ENCODE measurements at places on chromosomes 1 and 21.
A peak's percentile ranks its signal among the peaks of the same experiment; 100 is the strongest.

DNA sequence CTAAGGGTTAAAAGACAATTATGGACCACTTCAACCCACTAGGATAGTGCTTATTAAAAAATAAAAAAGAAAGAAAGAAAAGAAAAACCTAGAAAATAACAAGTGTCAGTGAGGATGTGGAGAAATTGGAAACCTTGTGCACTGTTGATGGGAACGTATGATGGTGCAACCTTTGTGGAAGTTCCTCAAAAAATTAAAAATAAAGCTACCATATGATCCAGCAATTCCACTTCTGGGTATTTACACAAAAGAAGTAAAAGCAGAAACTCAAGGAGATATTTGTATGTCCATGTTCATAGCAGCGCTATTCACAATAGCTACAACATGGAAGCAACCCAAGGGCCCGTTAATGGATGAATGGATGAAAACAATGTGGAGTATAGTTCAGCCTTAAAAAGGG is 115.2 kb upstream of the ATP1A1 start:
- no peak for DNase-seq

- DNase-seq: no peak
Measured at GRCh38 chr1:207336559-207337467, 15.3 kb downstream of the CD55 start.

- DNase-seq: no peak
Measured at GRCh38 chr21:24259241-24259640, 1348.0 kb downstream of the MRPL39 start.

DNA sequence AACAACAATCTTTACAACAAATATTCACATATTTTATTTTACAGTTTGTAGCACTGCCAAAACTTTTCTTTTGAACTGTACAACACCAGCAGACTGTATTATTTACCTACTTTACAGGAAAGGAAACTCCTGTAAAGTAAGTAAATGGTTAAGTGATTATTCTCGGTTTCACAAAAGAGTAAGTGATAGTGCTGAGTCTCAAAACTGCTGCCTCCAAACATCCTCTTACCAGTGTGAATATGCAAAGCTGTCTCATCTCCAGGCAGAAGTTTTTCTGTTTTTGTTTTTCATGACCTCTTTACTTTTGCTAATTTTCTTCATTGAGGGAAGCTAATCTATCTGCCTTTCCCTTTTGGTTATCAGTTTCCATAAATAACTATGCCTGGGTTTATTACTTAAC is 286.7 kb downstream of the SRGAP2C start:
- DNase-seq: no peak

DNA sequence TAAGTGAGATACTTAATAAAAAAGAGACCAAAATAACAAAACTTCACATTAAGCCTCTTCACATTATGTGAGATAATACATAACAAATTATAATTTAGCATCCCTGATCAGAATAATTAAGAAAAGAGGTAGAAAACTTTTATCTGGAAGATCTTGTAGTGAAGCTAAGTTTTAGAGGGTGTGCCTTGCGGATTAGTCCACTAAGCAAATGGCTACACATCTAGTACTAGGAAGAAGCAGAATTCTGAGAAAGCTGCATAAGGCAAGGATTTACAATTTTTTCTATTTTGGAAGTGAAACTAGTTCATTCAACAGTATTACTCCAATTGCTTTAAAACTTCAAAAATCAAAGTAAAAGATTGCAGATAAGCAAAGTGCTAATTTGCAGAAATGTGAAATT is 3.5 kb downstream of the YOD1 start:
- DNase-seq: no peak

DNA sequence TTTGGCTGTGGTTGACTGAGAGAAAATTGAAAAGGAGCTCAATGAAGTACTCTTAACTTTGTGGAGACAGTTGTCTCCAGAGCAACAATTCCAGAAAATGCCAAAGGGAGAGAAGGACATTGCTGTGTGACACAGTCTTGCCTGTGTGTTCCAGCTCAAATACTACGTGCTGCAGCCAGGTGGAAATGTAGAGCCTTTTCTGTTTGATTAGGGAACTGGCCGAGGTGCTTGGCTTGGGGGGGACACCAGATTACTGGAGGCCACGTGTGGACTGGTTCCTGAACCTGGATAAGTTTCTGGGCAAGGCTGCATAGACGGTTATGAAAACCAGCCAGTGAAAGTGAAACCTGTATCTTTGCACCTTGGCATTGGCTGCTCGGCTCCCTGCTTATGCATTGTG is 217.9 kb downstream of the CTH start:
- no peak for DNase-seq

DNA sequence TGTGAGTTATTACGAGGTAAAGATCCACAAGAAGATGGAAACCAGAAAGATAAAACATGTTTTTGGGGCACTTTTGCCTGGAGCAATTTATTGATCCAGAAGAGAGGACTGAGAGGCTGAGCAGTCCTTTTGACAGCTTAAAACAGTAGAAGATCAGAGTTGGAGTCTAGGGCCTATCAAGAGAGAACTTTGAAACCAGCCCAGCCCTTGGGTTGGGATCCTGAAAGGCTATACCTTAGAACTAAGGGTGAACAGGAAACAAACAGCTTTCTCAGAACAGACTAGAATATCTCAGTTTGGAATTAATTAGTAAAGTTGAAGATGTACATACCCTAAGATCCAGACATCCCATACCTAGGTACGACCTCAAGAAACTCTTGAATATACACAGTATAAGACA is 89.6 kb downstream of the ZZZ3 start:
- DNase-seq: no peak

DNA sequence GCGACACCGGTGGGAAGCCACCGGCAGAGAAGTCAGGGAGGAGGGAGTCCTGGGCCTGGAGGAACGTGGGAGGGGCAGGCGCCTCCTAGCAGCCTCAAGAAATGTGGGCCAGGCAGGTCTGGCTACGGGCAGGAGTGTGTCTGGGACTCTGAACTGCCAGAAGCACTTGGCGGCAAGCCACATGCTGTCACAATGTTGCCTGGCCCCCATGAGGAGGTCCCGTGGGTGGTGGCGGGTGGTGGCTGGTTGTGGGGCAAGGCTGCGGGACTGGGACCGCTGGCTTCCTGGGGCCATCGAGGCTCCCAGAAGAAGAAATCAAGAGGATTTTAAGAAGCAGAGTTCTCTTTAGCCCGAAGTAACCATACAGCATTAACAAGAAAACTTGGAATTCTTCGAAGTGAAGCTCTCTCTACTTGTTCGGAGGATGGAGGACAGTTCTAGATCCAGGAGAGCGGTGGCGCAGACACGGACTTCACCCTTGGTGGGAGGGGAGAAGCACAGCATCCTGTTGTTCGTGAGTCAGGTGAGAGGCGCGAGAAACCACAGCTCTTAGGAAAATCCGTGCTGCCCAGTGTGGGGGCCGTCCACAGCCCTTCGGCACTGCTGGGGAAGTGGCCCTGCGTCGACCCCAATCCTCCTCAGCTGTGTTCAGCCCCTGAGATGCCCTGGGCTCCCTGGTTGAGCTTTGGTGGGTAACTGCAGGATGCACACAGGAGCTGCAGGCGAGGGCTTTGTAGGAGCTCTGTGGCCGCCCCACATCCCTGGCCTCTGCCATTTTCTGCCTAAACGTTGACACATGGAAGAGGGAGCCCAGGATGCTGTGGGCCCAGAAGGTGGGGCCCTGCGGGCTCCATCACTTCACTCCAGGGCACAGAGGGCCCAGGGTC is 12.4 kb downstream of the SKI start:
- DNase-seq: no peak

GRCh38 chr1:94094469-94095111 is 26.4 kb downstream of the ABCA4 start:
- no peak for DNase-seq

- peak; percentile 20 for DNase-seq
Measured at GRCh38 chr21:44539991-44540666, at the start of gene KRTAP10-1. KRTAP10-1 (minus strand) TSS chr21:44540195; CDS start chr21:44540150, 45 bp downstream.

- no peak for DNase-seq
Measured at GRCh38 chr1:206014601-206015000, 9.1 kb downstream of the CTSE start.

- DNase-seq: no peak
Measured at GRCh38 chr1:118323246-118323645, 138.2 kb upstream of the SPAG17 start.

GRCh38 chr1:183841550-183841949 is 36.6 kb downstream of the RGL1 start:
- DNase-seq: no peak

DNA sequence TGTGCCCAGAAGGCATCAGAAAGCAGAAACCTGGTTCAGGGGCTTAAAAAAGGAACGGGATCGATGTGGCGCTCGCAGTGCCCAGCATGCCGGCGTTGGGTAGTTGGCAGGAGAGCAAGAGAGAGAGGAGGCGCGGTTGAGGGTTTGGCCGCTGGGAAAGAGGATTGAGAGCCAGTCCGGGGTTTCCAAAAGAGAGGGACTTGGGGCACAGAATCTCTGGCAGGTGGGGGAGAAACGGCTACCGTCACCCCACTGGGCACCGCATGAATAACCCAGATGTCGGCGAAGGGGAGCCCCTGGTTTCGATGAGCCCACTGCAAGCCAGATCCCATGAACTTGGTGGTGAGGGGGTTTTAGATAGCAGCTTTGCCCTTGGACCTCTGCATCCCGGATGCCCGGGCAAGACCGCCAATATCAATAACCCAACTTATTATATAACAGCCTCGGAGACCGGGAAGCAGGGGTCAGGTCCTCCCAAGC is 60.4 kb upstream of the ACOT11 start:
- no peak for DNase-seq

DNA sequence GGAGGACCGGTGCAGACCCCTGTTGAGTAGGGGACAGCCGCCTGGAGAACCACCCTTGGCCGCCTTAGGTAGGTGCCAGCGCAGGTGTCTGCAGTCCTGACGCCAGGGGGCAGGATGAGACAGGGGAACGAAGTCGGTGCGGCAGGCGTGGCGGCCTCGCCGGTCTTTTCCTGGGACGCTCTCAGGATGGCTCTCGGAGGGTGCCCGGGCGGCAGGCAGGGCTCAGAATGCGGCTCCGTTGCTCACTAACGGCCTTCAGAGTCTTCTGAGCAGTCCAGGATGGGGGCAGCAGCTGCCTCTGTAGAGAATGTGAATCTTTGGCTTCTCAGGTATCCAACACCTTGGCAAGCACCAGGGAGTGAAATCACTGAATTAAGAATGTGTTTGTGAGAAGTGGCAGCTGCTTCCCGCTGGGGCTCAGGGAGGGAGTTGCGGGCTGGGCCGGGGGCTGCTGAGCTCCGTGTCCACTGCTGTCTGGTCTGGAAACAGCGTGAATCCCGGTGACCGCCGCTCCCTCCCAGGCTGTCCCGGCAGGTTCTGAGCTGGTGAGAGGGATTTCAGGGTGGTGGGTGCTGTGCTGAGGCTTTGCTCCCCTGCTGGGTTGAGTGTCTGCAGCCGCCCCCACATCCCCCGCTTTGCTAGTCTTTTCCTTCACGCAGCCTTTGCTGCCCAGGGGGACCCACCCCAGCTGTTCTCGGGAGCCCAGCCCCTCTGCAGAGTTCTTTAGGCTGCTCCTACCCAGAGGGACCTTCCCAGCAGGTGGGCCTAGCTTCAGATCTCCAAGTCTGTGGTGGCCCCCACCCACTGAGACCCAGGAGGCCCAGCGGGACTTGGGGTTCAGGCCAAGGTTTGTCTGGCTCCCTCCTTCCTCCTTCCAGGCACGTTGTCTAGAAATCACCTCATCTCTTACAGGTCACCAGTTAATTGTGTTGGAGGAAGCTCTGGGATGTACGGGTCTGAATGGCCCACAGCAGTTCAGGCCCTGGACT is 11.1 kb upstream of the C1orf174 start:
- DNase-seq: peak; percentile 87

GRCh38 chr1:232011961-232012360 is 385.4 kb downstream of the DISC1 start:
- DNase-seq: no peak

GRCh38 chr1:86913399-86913895 is 479 bp downstream of the SELENOF start:
- peak; percentile 61 for DNase-seq

GRCh38 chr1:25908161-25908560 is 1.9 kb upstream of the STMN1 start:
- no peak for DNase-seq

DNA sequence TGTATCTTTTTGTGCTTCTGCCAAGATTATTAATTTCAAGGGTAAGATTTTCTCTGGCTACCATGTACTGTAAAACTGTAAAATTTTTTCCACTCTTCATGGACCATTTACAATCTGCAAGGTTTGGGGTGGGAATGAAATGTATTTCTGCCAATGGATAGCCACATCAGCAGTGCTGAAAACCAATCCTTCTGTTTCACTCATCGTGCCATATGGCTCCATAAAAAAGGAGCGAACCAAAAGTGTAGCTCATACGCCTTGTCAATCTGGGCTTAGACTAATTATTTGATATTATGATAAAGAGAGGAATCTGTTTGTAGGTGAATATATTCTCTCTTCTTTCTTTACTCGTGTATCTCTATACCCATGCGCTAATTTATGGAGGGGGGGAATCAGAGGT is 3.0 kb upstream of the SLC44A5 start:
- no peak for DNase-seq

GRCh38 chr1:204190212-204191211 is 5.8 kb downstream of the KISS1 start:
- DNase-seq: peak; percentile 59

DNA sequence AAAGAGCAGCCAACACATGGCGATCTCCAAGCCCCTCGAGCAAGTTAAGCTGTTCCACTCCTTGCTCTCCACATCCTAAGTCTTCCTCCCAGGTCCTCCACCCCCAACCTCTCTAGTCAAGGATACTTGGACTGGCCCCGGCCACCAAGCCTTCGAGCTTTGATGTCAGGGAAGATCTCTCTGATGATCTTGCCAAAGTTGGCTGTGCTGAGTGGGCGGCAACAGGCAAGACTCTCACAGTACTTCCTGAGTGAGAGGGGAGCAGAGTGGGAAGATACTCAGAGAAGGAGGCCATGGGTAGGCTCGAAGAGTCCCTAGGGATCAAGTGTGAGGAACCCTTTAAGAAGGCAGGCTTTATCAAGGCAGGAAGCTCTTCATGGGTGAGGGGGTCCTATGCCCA is 2.8 kb downstream of the RFX5 start:
- DNase-seq: no peak

GRCh38 chr1:194047206-194047605 is 860.8 kb upstream of the B3GALT2 start:
- DNase-seq: no peak

- no peak for DNase-seq
Measured at GRCh38 chr21:45403825-45404729, 888 bp upstream of the COL18A1 start.

- no peak for DNase-seq
Measured at GRCh38 chr1:183058851-183059502, 35.8 kb downstream of the LAMC1 start.

DNA sequence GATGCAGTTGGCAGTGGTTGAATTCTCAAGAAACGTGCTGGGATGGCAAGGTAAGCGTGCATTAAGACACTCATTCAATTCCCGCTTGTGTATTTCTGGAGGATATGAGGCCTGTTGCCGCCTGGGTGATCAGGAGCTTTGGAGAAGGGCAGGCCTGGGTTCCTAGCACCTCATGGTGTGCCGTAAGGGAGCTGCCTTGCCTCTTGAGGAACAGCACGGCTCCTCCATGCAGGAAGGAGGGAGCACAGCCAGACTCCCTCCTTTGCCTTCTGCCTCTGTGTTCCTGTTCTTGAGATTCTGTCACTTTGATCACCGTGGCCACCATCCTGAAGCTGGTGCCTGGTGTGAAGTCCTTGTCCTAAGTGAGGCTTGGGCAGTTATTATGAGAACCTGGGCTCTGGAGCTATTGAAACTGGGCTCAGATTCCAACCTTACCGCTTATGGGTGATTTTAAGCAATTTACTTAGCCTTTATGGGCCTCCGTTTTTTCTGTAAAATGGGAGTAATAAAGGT is 18.3 kb downstream of the SLFNL1 start:
- no peak for DNase-seq

- no peak for DNase-seq
Measured at GRCh38 chr1:163785868-163786405, 464.2 kb downstream of the NUF2 start.

- no peak for DNase-seq
Measured at GRCh38 chr1:154583773-154584172, 16.2 kb downstream of the CHRNB2 start.
